ENCODE measurements at places on chromosomes 5 and 9.

DNA sequence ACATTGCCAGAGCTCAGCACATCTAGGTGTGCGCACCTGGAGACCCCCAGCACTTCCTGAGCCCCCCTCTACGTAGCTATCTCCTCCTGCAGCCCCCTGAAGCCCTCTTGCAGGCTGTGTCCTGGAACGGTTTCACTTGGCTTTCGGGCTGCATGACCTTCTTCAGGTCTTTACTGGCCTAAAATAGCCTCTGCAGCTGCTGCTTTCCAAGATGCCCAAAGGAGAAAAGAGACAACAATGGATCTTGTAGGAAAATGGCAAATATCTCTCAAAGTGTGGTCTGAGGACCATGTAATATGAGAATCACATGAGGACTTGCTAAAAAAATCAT is 6.6 kb upstream of the ERMP1 start:
- no peak for DNase-seq

GRCh38 chr5:164002214-164002613 is 496.8 kb downstream of the MAT2B start:
- DNase-seq = no peak

DNA sequence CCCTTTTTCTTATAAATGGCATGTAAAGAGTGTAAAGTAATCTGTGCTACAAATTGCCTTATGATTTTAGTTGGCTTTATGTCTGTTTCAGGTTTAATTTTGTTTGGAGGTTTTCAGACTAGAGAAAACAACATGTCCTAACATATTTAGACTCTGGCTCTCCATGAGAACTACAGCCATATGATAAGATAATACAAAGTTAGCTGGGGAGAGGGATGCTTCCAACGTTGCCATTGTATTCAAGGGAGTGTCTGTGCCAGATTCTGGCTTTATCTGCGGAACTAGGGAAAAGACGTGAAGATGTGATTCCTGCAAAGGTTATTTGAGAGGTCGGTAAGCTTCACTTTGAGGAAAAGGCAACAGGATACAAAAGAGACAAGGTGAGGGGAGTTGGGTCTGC is 140.0 kb upstream of the OTULINL start:
- no peak for DNase-seq

GRCh38 chr5:52760695-52761366 is 26.9 kb upstream of the ITGA1 start:
- no peak for DNase-seq

GRCh38 chr5:173010021-173010420 is 26.4 kb downstream of the ATP6V0E1 start:
- DNase-seq = no peak

DNA sequence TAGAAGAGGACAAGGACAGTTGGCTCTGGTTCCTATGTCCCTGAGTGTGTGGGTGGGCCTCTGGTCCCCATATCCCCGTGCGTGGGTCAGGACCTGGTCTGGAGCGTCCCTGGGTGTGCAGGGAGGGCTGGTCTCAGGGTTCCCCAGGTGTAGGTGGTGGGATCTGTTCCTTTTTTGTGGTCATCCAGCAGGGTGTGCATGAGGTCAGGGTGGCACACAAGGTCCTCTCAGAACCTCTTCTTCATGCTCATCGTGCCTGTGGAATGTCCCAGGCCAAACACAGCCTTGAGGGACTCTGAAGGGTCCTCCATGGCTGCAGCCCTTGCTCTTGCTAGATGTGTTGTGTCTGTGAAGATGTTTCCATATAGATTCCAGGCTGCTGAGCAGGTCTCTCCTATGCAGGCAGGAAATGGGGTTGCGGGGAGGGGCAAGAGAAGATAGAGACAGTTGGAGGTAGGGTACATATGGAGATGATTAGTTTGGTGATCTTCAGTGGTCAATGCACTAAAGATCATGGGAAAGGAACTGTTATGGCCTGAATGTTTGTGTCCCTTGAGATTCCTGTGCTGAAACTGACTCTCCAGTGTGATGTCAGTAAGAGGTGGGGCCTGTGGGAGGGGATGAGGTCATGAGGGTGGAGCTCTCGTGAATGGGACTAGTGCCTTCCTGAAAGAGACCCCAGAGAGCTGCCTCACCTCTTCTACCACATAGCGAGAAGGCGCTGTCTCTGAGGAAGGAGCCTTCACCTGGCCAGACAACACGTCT is 53.1 kb downstream of the NXNL2 start:
- DNase-seq = no peak

DNA sequence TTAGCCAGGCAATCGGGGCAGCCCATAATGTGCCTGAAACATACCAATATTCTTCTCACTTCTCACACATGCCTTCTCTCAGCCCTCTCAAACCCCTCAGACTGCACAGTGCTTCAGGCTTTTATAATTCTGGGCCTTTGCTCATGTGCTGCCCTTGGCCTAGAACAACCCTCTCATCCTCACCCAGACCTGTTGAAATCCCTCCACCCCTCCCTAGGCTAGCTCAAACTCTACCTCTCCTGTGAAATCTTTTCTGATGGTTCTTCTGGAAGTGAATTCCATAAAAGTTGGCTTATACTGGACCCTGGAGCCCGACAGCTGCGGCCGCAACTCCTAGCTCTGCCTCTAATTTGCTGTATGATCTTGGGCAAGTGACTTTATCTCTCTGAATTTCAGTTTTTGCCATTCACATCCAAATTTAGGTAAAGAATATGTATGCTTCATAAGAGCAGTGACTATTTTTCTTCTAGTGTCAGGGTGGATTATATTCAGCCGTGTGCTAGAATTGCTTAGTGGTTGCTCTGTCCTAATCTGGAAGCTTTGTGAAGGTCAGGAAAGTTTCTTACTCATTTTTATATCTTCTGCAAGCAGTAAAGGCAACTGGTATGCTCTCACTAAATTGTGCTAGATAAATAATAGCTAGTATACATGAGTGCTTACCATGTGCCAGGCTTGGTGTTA is 221.4 kb downstream of the MAPKAP1 start:
- no peak for DNase-seq

- no peak for DNase-seq
These were observed 14.7 kb upstream of the SARDH start for GRCh38 chr9:133752739-133753446.

DNA sequence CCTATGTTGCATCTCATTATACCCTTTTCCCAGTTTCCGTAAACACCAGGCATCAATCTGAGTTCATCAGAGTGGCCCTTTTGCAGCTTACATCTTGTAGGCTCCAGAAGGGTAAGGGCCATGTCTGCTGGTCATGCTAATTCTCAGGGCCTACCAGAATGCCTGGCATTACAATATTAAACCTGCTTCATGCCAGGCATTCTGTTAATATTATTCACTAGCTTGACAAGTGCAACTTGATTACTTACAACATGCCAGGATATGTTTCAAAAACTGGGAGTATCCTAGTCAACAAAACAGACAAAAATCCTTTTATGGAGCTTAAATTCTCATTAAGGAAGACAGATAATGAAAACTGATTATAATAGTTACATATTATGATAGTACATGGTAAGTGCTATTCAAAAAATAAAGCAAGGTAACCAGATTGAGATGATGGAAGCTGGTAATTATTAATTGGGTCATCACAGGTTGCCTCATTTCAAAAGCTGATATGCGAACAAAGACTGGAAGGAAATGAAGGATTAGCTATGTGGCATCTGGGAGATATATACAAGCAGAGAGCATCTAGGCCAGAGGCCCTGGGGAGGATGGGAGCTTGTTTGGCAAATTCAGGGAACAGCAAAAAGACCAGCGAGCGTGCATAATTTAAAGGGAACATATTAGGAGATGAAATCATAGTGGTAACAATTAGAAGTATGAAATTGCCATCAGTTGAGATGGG is 406.3 kb downstream of the DMRT2 start:
- no peak for DNase-seq

GRCh38 chr9:128190013-128190412 is 1.4 kb downstream of the CIZ1 start:
- no peak for DNase-seq

GRCh38 chr9:130601100-130601499 is 21.7 kb downstream of the FUBP3 start:
- no peak for DNase-seq

- DNase-seq = no peak
These were observed 27.0 kb downstream of the VCAN start for GRCh38 chr5:83498585-83498984.

- DNase-seq = no peak
These were observed 29.7 kb downstream of the LARP1 start for GRCh38 chr5:154784856-154785255.

GRCh38 chr5:76586531-76586930 is 36.7 kb downstream of the F2RL2 start:
- no peak for DNase-seq

Data from stimulated activated CD4-positive, alpha-beta T cell treated with anti-CD3 and anti-CD28 coated beads, Interleukin-1b, Interleukin-23, amount 100 ng/mL, for 1 hour (primary cell).